ENCODE measurements at places on chromosomes 12 and 14.

- no peak for DNase-seq
Observed at GRCh38 chr14:64811676-64812075, 68.0 kb downstream of the SPTB start.

GRCh38 chr12:72937486-72937885 lies 665.3 kb downstream of the TRHDE start:
- DNase-seq = no peak

DNA sequence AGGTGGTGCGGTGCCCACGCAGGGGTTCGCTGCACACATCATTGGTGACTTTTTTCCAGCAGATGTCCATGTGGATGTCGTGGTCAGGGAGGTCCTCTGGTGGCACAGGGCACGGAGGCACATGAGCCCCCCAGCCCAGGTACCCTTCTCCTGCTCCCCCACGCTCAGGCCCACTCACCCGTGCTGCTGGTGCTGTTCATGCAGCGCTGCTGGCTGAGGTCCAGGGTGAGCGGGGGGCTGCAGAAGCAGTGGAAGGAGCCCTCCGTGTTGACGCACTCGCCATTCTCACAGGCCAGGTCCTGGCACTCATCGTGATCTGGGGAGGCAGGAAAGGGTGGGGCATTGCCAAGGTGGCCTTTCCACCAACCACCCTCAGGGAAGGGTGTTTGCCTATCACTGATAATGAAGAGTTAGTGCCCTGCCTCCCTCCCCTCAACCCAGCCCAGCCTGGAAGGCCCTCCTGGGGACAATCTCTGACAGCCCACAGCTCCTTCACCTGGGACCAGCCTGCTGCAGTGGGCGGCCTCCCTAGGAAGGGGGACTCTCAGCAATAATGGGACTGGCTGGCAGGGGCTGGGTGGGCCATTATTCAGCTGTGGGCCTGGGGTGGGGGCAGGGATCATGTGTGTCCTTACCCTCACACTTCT lies 9.8 kb downstream of the ISCA2 start:
- DNase-seq = no peak

DNA sequence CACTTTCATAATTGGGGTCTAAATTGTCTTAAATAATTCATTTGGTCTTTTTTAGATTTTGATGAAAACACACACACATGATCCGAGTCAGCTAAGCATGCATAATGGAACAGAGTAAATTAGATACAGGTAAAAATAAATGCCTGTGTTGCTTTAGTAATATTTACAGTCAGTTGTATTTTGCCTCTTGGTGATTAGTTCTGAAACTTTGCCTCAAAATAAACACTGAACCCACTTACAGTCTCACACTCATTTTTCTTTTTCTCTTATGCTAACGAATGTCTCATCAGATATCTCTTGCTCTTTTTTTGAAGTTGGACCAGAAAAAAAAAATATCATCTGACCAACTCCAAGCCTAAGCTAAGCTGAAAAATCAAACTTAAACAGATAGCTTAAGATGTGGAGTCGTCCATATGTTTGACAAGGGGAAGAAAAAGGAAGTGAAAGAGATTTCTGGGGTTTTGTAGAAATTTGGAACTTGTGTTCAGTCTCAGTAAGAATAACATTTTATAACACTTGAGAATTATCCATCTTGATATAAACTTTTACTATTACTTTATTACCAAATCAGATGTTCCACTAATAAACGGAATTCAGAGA lies 592.5 kb downstream of the RPL10L start:
- DNase-seq = no peak

GRCh38 chr12:33044447-33044846 lies 147.9 kb upstream of the PKP2 start:
- DNase-seq = no peak

- no peak for DNase-seq
Observed at GRCh38 chr14:44846232-44846824, 115.4 kb downstream of the KLHL28 start.

- no peak for DNase-seq
Observed at GRCh38 chr12:4041187-4041885, 168.1 kb upstream of the PARP11 start.

DNA sequence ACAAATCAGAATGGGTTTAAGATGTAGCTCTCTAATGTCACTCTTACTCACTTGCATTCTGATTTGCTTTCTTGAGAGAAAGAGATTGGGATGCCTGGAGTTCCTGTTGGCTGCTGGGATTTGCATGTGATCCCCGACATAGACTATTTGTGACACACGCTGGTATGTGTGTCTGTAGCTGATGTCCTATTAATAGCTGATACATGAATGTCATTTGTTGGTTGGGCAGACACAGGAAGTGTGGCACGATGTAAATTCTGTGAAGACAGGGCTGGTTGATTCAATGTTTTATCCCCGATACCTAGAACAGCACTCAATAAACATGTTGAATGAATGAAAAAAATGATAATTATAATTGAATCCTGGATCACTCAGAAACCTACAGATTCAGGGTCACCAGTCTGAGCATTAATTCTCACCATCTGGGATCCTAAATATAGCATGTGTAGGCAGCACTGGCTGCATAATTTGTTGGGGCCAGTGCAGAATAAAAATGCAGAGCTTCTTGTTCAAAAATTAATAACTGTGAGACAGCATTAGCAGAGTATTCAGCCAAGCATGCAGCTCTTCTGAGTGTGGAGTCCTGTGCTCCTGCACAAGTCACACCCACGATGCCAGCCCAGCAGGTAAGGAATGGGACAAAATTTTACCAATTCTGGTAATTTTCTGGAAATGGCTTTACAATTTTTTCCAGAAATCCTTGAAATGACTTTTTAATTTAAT lies 35.5 kb upstream of the SOCS2 start:
- DNase-seq = no peak

- DNase-seq = no peak
Observed at GRCh38 chr12:120037851-120038250, 48.8 kb downstream of the BICDL1 start.
